GDM1 (cell line): ENCODE measurements at places on chromosomes 1 and 21.

DNA sequence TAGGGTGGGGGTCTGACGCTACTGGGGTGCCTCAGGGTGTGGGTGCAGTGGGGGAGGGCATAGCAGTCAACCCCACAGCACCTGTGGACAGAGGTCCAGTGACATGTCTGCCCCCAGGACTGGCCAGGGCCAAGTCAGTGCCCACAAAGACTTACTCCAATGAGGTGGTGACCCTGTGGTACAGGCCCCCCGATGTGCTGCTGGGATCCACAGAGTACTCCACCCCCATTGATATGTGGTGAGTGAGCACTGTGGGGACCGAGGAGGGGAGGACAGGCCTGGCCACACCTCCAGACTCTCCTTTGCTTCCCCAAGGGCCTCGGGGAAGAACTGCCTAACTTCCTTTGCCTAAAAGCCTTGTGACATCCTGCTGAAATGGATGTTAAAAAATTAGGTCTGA, 23.5 kb downstream of the CDK18 start:
- no peak for DNase-seq

- DNase-seq, result no peak
These were observed 84.0 kb downstream of the IGSF21 start for GRCh38 chr1:18191481-18192155.

GRCh38 chr1:63454269-63454668, 68.8 kb downstream of the ITGB3BP start:
- DNase-seq, result no peak

GRCh38 chr1:23177438-23178380, 9.1 kb upstream of the LUZP1 start:
- peak; percentile 49 for DNase-seq

- no peak for DNase-seq
These were observed 14.4 kb downstream of the CD58 start for GRCh38 chr1:116556289-116557006.

DNA sequence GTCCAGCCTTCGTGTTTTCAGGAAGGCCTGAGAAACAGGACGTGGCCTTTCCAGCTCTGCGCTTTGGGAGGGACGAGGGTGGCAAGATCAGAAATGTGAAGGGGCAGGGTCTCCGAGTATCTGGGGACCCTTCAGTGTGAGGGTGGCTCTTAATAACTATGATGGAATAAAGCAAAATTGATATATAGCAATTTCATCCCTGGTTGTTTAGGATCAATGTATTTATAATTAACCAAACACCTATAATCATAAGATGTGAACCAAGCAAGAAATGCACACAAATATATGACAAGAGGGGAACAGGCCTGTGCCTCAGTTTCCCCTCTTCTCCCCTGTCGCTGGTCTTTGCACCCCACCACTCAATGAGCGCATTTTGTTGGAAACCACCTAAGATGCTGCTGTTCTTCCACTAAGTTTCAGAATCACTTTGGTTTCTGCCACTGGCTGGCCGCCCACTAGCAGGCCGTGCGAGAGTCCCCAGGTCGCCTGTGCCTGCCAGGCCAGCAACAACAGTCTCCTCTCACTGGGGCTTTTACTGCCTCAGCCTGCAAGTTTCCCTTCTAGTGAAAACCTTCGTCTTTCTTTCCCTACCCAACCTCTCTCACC, 36.6 kb downstream of the UBASH3A start:
- DNase-seq, result no peak
